ENCODE measurements at places on chromosomes 13 and 19. TPM values are rescaled to one million over a fixed set of nuclear protein-coding genes. Genes with fewer than 3 reads are reported as not detected.

PROZ gene
- 0.19 TPM for polyA plus RNA-seq

NHLRC3 gene
- 25.2 TPM for polyA plus RNA-seq

TEX26 gene
- 0.29 TPM for polyA plus RNA-seq

PSPN gene
- polyA plus RNA-seq: 0.97 TPM

STK11 gene
- polyA plus RNA-seq: 41.3 TPM

ZNF345 gene
- 6.2 TPM for polyA plus RNA-seq

CGB8 gene
- not detected for polyA plus RNA-seq

SMIM24 gene
- polyA plus RNA-seq: 0.36 TPM

C3 gene
- polyA plus RNA-seq: 10.9 TPM

PTH2 gene
- polyA plus RNA-seq: not detected

MRPS12 gene
- 16.9 TPM for polyA plus RNA-seq

LCP1 gene
- 10.2 TPM for polyA plus RNA-seq

DNA sequence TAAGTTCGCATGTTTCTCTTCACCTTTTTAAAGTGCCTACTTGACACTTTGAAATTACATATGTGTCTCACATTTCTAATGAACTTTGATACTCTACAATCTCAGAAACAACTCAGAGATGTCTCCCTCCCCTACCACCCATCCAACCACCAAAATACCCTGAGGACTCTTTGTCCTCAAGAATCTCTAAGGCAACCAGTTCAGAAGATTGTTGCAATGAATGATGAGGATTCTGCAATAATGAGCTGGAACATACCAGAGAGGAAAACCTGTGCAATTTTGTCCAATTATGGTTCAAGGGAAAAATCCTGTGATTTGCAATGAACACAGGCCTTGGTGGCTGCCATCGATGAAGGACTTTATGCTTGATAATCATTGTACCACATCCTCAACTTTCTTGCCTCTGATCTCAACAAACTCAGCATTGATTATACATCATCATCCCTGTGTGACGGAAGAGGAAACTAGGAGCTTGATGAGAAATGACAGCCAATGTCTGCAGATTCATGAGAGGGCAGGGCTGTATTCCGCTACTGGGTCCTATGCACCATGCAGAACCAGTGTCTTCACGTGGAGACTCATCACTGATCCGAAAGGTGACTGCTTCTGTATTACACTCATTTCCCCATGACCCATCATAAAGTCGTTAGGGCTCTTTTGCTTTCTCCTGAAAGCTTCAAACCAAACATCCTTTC lies 1.1 kb downstream of the FPR1 start:
- DNase-seq: no peak

GRCh38 chr13:23658929-23659541 lies 88.8 kb downstream of the TNFRSF19 start:
- DNase-seq: no peak

DNA sequence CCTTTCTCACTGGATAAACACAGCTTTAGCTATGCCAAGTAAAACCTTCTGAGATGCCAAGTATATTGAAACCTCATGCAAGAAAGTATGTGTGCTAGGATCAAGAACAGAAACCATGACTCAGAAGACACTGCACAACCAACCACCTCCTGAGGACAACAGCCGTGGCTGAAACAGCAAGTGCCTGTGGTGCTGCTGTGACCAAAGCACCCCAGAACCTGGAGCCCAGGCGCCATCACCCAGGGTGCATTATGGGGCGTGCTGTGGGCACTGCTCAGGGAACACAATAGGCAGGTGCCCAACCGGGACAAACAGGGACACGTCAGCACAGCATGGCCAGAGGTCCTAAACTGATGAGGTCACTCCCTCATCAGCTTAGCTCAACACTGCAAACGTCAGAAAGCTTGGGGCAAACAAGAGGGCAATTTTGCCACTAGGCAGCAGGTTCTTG lies 101.3 kb upstream of the SLC15A1 start:
- no peak for DNase-seq

DNA sequence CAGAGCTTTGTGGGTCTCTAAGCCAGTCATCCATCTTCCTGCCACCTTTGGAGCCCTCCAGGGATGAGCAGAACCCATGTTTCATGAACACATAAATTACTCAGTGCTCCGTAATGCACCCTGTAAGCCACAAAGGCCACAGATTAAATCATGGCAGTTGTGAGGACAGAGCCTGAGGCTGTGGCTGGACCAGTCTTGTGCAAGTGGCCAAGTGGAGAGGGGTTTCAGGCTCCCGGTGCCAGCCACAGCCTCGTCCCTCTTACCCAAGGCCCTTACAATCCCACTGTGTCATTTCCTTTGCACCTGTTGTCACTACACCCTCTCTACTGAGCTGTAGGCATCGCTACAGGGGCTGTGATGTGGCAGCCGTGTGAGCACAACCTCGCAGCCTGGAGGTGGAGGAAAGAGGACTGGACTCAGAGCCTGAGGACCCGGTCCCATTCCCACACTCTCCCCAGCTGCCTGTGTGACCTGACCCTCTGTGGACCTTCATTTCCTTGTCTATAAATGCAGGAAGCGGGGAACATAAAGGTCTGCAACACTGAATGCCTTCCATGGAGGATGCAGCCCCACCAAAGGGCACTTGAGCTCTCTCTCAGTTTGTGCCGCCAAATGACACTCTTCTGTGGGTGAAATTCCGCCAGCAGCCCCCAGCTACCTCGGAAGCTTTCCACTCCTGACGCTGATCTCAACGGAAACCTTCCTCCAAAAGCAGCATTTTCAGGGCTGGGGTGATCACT lies 792.0 kb downstream of the UQCRFS1 start:
- DNase-seq: no peak

DNA sequence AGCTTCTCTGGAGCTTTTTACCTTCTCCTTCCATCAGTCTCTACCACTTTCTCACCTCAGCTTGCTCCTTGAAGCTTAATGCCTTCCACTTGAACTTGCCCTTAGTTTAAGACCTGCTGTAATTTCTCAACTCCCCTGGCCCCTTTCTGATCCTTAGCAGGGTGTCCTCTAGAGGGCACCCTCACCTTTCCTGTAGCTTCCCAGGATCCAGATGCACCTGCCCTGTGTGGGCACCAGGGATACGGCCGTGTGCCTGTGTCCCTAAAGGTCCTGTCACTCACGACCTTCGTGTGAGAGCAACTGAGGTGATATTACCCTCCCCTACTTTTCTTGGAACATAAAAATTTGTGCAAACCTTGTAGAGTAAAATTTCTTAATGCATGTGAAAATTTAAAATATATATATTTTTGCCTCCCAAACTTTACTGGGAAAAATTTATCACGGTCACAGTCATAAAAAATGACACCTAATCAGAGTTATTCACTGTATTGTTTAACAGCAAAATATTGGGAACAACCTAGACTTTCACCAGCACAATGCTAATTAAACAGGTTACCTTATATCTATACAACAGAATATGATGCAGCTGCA lies 46.4 kb downstream of the PSG3 start:
- no peak for DNase-seq

GRCh38 chr19:41935760-41936415 lies 7.6 kb upstream of the ERFL start:
- no peak for DNase-seq

- DNase-seq: no peak
These were observed 85.8 kb downstream of the RAB20 start for GRCh38 chr13:110475550-110476219.

- DNase-seq: peak; percentile 55
These were observed 630 bp downstream of the RAP2A start for GRCh38 chr13:97434397-97435201.

DNA sequence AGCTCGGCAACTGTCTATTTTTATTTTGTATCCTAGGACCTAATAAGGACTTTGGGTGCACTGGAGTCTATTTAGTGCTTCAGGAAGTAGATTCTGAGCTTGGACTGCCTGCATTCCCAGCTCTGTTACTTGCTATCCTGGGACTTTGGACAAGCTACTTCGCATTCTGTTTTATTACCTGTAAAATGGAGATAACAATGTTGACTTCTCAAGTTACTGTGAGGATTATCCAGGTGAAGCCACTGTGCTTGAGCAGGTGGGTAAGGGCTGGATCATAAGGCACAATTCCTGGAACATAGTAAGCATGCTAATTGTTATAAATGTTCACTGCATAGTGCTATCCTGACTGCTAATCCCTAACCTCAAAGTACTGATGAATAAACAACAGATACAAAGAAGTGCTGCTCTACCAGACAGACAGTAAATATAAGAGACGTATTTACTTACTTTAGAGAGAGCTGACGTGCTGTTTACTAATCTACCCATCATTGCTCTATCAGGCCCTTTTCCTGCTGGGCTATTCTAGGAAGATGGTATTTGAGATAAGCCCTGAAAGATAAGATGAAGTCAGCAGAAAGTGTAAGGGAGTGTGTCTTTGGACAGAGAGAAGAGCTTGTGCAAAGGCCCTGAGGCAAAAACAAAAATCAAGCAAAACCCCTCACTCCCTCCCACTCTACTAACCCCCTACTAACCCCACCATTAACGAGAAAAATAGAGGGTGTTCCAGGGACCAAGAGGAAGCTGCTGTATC lies 50.8 kb upstream of the FLT1 start:
- no peak for DNase-seq

DNA sequence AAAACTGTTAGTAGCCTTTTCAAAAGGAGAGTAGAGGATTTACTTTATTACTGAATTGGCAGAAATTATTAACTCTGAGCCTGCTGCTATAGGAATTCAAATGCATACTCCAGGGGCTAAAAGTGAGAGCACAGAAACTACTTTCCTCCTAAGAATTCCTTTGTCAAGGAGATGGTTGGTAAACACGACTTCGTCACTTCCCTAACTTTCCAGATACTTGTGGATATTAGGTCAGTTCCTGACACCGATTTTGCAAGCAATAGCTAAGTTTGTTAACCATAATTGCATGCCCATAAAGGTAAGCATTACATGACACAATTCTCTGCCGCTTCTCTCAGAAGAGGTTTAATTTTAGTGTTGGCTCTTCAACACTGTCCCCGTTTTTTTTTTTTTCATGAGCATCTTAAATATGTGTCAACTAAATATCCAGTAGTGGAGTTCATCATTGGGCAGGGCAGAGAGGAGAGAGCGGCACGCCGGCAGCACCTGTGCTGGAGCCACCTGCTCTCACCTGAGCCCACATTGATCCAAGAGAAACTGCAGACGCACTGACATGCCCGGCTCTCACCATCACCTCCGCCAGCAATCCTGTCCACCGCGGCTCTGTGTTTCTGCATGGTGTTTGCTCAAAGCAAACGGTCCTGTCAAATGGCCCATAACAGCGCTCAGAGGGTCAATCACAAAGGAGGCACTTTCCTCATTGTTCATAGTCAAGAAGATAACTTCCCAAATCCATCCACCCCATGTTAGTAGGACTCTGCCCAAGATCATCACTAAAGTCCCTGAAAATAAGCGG lies 2.6 kb downstream of the MED26 start:
- no peak for DNase-seq

- DNase-seq: no peak
These were observed 8.3 kb downstream of the IFNL3 start for GRCh38 chr19:39236527-39236926.

GRCh38 chr19:2809387-2810140 lies 10.1 kb upstream of the ZNF554 start:
- no peak for DNase-seq

DNA sequence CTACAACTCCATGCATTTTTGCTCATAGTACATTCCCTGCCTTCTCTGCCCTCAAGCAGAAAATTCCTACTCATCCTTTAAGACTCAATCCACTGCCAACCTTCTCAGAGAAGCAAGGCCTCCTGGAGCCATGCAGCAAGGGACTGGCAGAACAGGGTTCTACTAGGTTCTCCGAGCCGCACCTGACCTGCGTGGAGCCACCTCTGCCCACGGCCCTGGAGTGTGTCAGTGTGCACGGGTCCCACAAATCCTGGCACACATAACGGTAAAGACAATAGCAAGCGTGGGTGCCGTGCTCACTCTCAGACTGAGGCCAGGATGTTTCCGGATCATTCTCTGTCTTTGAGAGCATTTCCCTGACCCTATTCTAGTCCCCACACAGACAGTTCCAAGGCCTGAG lies 30.0 kb downstream of the SOX1 start:
- no peak for DNase-seq

DNA sequence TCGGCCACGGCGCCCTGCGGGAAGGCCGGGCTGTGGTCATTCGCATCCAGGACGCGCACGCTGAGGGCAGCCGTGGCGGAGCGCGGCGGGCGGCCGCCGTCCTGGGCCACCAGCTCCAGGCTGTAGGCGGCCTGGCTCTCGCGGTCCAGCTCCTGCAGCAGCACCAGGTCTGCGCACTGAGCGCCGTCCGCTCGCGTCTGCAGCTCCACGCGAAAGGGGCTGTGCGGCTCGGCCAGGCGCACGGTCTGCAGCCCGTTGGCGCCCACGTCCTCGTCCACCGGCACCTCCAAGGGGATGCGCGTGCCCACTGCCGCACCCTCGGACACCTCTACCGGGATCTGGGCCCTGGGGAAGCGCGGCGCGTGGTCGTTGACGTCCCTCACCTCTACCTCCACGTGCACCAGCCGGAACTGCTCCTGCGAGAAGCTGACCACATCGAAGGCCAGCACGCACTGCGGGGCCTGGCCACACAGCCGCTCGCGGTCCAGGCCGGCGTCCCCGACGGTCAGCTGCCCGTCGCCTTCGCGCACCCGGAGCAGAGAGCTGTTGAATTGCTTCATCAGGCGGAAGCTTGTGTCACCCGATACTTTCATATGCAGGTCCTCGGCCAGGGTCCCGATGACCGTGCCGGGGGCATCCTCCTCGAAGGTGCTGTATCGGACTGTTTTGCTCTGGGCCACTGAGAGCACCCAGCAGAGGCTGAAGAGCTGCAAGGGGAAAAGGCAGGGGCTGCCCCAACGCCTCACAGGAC lies 583 bp downstream of the PCDH8 start:
- DNase-seq: no peak

Data from muscle of back (tissue), 13 donors.